Karpas-422 (cell line): ENCODE measurements at places on chromosomes 4 and X. TPM values are rescaled to one million over a fixed set of nuclear protein-coding genes. Genes with fewer than 3 reads are reported as not detected.

SMR3B gene
- total RNA-seq = not detected in 2 replicates

TKTL2 gene
- not detected in 2 replicates for total RNA-seq

DNA sequence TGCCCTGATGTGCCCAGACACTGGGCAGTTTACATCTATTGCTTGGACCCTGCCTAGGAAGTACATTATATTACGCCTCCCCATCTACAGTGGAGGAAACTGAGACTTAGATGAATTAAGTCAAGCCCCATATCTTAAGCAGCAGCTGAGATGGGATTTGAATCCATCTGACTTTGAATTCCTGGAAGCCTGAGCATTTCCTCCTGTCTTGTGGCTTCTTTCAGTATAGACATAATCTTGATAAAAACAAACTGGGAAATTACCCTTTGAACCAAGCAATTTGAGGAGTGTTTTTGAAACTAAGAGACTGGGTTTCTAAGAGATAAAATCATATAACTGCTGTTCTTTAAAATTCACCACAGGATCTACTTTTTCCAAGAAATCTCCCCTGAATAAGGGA is 18.6 kb downstream of the LIMCH1 start:
- no peak for DNase-seq

DNA sequence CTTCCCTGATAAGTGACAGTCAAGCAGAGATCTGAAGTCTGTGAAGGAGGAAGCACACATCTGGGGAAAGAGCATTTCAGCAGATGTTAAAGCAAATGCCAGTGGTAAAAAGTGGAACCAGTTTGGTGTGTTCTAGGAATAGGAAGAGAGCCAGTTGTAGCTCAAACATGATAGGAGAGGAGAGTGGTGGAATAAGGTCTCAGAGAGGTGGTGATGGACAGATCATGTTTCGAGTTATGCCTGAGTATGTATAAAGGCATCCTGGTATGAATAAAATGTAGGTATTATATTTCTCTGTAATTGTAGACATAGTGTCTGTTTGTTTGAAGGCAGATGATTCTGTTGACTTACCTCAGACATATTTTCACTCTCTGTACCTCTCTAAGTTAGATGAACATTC is 89.1 kb downstream of the LARP7 start:
- DNase-seq = no peak

DNA sequence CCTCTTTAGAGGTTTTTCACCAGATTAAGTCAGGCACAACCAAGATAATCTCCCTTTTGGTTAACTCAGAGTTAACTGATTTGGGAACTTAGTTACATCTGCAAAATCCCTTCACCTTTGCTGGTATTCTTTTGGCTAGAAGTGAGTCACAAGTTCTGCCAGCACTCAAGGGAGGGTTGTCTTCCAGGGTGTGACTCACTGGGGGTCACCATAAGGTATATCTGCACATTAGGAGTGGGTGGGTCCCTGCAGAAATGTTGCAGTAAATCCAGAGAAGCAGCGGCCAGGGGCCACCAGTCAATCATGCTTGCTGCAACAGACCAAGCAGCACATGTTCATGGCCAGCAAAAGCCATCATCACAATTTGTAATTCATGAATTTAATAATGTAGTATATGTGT is 59.8 kb upstream of the MAML3 start:
- DNase-seq = peak; percentile 26

DNA sequence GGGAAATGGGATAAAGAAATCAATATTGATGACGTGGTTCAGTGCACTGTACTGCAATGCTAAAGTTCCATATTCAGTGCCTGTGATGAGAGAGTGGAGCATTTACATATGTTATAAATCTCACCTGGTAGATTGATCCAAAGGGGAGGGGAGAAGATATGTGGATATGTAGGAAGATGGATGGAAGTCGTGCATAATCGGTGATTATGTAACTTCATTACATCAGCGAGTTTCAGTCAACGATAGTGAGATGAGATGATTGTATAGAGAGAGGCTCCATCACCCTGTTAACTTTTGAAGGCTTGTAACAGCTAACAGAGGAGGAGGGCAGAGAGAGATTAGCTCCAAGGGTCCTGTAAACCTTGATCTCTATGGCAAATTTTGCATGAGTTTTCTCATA is 1.8 kb downstream of the IL1RAPL1 start:
- no peak for DNase-seq

- no peak for DNase-seq
Observed at GRCh38 chr4:121783210-121783609, 17.9 kb upstream of the EXOSC9 start.
